NCI-H524 (cell line): ENCODE measurements at places on chromosomes 7 and 10.

DNA sequence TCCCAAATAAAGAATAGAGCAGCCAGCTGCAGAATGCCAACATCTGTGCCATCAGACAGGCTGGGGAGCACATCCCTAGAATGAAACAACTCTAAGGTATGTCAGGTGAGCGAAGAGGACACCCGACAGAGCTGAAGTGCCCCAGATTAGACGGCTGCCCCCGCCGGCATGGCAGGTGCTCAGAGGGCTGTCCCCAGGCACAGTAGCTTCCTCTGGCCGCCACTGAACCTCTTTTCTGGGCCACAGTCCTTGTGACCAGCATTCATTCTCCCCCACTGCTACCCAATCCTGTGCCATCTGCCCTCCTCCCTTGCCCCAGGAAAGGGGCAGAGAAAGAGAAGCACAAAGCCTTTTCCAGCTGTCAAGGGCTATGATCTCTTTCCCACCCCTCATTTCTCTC is 41.7 kb downstream of the RGS10 start:
- peak; percentile 53 for DNase-seq

DNA sequence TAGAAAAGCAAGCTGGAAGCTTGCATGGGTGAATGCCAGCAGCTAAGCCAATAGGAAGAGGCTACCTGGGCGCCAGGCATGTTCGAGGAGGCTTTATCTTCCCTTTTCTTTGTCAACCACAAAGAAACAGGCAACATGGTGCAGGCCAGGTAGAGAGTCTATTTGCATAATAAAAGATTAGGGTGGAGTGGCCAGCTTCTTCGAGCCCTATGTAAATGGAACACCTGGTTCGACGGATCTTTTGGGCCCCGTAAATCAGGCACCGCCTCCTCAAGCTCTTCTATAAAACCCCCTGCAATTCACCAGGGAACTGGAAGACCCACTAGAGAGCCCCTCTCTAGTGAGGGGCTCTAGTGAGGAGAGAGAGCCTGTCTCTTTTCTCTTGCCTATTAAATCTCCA is 1106.2 kb upstream of the CELF2 start:
- DNase-seq: no peak

GRCh38 chr7:107632492-107632865 is 28.1 kb upstream of the SLC26A4 start:
- DNase-seq: peak; percentile 64

DNA sequence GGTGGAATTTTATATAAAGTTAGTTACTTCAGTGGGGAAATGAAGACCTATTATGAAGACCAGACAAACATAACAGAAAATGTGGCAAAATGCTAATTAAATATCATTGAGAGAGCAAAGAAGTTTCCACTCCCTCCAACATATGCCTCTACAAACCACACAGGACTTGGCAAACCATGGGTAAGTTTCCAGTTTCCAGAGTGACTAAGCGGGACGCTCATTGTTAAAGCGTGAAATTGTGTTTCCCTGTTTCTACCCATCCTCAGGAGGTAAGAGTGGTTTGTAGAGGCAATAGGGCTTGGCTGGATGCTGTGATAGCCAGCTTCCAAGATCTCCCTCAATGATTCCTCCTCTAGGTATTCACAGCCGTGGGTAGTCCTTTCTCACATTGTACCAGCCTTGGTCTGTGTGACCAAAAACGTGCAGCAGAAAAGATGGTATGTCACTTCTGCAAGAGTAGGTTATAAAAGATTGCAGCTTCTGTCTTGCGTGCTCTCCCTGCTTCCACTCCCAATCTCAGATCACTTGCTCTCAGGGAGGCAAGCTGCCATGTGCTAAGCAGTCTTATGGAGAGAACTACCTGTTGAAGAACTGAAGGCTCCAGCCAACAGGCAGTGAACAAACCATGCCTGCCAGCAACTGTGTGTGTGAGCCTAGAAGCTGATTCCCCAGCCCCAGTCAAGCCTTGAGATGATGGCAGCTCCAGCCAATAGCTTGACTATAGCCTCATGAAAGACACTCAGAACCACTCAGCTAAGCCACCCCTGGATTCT is 35.7 kb downstream of the CBX3 start:
- no peak for DNase-seq

- DNase-seq: peak; percentile 31
Observed at GRCh38 chr10:93357680-93358079, 124.5 kb downstream of the MYOF start.

DNA sequence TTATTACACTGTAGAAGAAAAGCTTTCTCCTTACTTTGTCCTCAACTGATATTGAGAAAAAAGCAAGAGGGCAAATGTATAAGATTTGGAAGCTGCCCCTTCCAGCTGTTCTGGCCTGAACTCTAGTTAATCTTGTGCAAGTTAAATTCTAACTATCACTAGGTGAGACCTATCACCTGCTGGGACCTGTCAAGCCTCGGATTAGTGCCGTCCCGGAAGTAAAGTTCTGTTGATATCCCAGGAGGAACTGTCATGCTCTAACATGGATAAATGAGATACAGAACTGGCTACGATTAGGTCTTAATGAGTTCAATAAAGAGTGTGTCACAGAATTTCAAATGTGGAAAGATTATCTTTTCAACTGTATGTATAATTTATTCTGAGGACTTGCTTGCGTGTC is 1.2 kb upstream of the BPGM start:
- no peak for DNase-seq

- peak; percentile 35 for DNase-seq
Observed at GRCh38 chr10:48608279-48608681, 3.4 kb upstream of the ARHGAP22 start.

- DNase-seq: no peak
Observed at GRCh38 chr10:109504401-109504800, 418.9 kb downstream of the XPNPEP1 start.

DNA sequence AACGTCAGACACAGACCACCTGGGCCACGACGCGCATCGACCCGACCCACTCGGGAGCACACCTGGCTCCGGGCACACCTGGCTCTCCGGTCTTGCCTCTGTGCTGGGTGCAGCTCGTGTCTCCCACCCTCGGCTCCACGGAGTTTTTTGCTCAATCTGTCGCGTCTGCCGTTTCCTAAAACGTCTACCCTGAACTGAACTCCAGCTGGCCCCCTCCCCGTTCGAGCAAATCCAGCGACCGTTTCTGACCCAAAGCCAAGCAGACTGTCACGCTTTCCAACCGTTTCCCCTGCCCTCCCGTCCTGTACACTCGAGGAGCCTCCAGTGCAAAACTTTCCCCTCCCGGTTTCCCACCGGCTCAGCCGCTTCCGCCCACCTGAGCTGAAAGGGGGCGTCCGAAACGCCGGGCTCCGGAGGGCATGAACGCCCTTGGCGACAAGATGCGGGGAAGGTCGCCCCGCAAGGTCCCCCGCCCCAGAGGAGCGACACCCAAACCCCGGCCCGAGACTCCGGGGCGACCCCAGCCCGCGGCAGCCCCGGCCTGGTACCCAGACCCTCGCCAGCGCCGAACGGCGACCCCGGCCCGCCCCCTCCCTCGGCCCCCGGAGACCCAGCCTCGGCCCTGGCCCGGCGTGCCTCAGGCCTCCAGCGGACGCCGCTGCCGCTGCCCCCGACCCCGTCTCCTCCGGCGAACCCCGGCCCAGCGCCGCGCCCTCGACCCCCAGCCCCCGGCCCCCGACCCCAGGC is 557 bp downstream of the CYTH3 start:
- peak; percentile 32 for DNase-seq

DNA sequence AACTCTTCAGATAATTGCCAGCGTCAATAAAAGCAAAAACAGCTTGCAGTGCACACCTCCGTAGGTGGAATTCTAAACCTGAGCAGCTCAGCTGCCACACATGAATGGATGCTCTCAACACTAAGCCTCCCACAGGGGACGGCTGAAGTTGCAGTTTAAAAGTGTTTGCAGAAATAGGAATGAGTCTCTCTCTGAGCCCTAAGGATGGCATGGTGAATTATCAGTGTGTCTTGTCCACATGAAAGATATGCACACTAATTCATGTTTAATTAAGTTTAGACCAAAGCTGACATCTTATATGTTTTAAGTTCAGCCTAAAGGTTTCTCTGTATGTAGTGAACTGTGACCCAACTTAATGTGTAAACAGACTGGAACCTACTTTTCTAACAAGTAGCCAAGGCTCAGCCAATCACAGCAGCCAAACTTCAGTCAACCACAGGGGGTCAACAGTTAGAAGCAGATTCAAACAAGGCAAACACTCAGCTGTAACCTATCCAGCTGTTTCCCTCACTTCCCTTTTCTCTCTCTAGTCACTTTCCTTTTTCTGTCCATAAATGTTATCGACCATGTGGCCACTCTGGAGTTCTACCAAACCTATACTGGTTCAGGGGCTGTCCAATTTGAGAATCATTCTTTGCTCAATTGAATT is 38.1 kb downstream of the CTTNBP2 start:
- peak; percentile 20 for DNase-seq

GRCh38 chr7:4066626-4067475 is 615.2 kb upstream of the FOXK1 start:
- no peak for DNase-seq

DNA sequence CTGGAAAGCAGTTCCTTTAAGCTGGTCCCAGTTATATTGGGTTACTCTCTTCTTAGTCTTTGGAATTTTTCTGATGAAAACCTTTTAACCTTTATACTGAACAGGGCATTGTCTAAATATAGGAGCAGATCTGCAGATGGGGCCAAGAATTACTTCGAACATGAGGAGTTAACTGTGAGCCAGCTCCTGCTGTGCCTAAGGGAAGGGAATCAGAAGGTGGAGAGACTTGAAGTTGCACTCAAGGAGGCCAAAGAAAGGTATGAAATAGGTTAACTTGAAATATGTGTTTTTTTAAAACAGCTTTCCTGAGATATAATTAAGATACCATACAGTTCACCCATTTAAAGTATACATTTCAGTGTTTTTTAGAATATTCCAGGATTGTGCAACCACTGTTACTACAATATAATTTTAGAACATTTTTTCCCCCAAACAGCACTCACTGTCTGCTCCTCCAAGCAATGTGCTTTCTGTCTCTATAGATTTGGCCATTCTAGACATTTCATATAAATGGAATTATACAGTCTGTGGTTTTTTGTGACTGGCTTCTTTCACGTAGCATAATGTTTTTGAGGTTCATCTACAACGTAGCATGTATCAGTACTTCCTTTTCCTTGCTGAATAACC is 18.9 kb downstream of the OPTN start:
- DNase-seq: no peak

DNA sequence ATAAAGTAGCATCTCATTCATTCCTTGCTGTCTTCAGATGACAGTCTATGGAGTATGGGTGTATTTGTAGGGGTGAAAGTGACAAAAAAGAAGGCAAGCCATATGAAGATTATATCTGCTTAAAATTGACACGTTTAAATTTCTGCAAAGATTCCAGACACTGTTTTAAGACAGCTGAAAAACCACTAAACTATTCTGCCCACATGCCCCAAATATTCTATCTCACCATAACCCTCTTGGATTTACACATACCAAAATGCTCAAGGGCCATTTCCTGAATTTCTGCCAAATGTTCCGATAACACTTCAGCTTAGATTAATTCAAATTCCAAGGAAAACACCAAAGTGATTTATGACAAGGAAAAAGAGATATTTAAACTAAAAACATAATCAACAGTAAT is 99.9 kb upstream of the IL6 start:
- DNase-seq: no peak

- no peak for DNase-seq
Observed at GRCh38 chr7:8296362-8296659, 34.3 kb upstream of the ICA1 start.

DNA sequence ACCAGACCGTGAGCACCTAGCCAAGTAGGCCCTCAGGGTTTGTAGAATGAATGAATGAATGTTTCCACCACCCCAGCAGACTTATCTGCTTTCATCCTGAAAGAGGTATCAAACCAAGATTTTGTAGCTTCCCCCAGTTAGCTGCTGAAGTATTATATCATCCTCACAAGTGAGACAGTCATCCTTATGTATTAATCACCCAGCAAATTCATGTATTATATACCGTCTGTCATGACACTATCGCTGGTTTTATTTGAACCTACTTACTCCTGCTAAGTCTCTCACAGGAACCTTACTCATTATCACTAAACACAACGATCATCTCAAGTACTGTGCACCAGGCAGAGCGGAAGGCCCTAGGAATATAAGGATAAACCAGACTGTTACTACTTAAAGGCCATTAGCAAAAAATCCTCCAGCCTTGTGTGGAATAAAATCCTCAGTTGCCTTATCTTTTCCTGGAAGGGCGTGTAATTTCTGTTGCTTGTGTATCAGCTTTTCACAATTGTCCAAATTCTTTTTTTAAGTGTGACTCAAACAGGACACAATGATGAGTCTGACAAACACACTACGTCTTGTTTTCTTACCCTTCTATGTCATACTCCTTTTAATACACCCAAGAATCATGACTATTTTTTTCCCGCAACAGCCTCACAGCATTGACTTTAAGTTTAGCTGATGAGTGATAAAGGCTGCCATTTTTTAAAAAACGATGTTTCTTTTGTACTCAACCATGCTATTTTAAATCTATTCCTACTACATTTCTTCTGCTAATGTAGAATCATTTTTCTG is 176.1 kb upstream of the KLF14 start:
- DNase-seq: no peak

DNA sequence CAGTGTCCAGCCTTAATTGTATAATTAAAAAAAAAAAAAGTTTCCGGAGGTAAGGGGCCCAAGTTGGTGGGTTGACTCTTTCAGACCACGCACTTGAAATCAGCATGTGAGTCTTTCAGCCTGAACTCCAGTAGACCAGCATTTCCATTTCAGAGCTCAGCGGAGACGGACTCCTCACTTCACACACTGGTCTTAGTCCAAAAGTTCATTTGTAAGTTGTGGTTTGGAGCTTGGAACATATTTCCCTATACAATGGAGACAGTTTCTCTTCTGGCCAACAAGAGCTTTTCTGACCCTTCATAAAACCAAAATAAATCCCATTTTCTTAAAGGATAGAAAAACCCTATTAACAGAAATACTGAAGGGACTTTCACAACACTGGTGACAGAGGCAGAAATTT is 41.0 kb downstream of the ATXN7L1 start:
- no peak for DNase-seq

GRCh38 chr10:115854740-115855435 is 418.1 kb downstream of the GFRA1 start:
- no peak for DNase-seq

DNA sequence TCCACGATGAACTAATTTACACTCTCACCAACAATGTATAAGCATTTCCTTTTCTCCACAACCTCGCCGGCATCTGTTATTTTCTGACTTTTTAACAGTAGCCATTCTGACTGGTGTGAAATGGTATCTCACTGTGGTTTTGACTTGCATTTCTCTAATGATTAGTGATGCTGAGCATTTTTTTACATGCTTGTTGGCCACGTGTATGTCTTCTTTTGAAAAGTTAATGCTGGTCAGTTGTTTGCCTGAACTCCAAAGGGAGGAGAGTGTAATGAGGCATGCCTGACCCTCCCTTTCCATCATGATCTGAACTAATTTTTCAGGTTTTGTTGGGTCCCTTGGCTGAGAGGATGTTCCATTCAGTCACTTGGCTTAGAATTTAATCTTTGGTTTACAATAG is 50.7 kb upstream of the SVIL start:
- DNase-seq: no peak

- peak; percentile 0 for DNase-seq
Observed at GRCh38 chr10:128178302-128178958, 52.2 kb upstream of the MKI67 start.
